ENCODE measurements at places on chromosomes 1 and 21.

DNA sequence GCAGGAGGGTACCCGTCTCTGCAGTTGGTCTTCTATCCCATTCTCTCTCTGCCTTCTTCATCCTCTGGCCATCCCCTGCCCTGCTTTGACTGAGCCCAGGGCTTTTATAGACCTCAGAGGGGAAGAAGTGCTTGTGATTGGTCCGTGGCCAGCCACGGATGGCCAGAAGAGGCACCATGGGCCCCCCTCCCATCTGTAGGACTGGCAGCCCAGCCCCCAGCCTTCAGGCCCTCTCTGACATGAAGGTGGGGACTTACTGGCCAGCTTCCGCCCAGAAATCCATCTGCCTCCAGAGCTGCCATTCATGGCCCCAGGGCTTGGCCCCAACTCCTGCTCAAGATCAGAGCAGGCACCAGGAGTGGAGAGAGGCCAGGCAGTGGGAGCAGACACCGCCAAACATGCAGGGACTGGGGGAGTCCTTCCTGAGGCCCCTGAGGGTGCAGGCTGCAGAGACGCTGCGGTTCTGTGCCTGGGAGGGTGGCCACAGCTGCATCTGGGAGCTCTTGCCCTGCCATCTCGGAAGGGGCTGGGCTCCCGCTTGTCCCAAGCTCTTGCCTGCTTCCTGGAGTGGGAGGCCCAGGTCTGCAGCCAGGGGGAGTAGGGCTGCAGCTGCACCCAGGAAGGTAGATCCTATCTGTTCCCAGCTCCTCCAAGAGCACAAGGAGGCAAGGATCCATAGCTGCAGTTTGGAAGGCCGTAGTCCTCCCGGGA is 698.6 kb upstream of the B3GALT2 start:
- DNase-seq: no peak

- no peak for DNase-seq
These were observed 30.3 kb downstream of the MAP3K21 start for GRCh38 chr1:233357595-233358397.

DNA sequence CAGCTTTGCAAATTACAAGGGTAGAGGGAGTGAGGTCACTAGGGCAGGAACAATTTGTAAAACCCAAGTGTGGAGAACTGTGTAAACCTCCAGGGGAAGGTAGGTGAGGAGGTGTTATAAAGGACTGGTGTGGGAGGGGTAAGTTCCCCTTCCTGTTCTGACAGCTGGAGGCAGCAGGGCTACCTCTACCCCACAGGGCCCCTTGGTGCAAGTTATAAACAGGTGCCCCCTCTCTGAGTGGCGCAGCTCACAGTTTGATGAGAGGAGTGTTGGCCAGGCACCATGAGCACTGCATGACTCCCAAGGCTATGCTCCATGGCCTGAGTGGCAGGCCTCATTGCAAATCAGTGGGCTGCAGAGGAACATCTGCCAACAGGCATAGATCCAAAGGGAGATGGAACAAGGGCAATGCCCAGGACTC is 41.0 kb downstream of the MFSD2A start:
- DNase-seq: no peak

DNA sequence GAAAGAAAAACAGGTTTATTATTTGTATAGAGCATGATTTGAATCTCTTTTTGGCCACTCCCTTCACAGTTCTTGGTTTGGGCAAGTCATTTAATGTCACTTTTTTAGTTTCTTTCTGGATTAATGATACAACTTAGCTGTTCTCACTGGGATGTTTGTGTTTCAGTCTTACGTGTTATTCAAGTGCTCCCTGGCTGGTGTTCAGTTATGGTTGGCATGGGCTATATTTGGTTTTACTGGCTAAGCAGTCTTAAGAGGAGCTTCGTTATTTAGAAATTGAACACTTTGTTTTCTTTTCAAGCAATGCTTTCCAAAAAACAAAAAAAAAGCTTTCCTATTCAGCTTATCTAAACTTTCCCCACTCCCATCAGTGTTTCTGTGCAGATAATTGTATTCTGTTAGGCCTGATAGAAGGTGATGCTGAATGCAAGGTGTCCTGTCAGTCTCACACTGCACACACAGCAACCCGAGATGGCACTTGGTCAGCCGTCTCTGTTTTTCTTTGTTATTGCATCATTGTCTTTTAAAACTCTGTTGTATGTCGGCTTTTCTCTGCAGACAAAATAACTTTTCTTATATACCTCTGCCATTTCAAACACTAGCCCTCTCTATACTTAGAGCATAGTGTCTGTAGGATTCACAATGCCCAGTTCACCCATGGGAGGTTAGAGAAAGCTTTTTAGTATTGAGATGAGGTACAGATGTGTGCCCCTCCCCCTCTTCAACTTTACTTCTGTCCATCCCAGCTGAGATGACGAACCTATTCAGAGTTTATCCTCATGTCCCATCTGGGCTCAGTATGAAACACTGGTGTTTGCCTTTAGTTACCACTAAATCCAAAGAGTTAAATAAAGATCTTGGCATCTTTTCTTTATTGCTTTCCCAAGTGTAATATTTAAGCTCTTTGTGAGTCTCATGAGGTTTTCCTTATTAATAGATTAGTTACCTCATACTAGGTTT is 80.2 kb downstream of the VPS13D start:
- DNase-seq: no peak

DNA sequence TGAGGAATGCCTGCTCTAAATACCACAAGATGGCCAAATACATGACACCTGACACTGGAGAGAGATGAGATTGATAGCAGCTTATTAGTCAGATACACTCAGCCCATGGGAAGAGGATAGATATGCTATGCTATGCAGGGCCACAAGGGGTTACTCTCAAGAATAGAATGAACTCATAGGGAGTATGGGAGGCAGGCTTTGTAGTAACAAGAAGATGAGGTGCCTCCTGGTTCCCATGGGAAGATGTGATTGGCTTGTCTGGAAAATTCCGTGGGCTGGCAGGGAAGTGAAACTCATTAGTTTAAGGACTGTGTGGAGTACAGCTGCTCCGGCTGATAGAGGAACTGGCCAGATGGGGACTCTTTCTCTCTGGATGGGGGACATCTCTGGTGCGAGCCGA is 16.5 kb downstream of the CCDC30 start:
- no peak for DNase-seq

DNA sequence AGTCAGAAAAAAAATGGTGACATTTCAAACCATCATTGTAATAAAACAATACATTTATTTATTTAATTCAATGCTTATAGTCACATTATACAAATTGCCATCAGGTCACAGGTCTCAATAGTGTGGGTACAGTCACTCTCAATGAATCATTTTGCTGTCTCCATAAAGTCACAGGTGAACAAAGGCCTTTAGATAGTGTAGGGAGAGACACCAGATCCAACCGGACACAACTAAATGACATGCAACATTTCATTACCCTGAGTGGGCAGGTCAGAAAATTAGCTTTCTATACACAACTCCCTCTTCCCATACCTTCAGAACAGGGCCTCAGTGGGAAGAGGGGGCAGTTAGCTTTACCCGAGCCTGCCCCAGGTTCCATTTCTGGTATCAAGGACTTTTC is 63.2 kb downstream of the STYXL2 start:
- no peak for DNase-seq

DNA sequence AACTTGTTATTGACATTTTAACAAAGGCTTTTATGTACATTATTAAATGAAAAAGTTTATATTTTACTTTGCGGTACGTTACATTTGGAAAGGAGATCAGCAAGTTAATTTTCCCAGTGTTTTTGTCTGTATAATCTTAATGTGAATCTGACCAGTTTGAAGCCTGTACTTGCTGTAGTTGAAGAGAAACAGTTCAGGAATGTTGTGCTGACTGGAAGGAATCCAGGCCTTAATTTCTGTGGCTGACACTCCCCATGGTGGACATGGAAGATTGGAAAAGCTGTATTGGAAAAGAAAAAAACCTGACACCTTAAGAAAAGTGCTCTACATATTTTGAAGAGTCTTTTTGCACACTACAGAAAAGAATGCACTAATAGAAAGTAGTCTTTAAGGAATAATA is 15.5 kb downstream of the LEPR start:
- DNase-seq: no peak

GRCh38 chr1:213761845-213762407 is 225.8 kb upstream of the PROX1 start:
- no peak for DNase-seq

- no peak for DNase-seq
These were observed 43.0 kb downstream of the MACO1 start for GRCh38 chr1:25473653-25474225.

DNA sequence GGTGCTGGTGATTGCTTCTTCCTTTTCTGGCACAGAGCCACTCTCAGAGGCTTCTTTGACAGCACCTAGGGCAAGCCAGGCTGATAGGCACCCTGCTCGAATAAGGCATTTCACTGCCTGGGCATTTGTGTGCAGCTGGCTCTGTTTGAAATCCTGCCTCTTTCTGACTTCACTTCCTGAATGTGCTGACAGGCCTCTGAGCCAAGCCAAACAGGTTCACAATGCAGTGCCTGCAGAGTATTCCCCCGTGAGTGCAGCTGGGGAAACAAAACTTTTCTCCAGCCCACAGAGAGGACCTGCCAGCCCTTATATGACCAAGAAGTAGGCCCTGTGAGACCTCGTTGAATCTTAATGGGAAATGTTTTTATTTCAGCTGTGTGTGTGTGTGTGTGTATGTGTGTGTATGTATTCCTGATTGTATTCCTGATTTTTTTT is 10.4 kb downstream of the JUN start:
- DNase-seq: peak; percentile 81

- no peak for DNase-seq
These were observed 2.3 kb upstream of the ITGA10 start for GRCh38 chr1:145912128-145912641.

- DNase-seq: no peak
These were observed 80.1 kb downstream of the DISP3 start for GRCh38 chr1:11558871-11559590.

- no peak for DNase-seq
These were observed 245.0 kb upstream of the OLFM3 start for GRCh38 chr1:102241431-102242338.

- no peak for DNase-seq
These were observed 75.0 kb upstream of the DPT start for GRCh38 chr1:168803806-168804510.

DNA sequence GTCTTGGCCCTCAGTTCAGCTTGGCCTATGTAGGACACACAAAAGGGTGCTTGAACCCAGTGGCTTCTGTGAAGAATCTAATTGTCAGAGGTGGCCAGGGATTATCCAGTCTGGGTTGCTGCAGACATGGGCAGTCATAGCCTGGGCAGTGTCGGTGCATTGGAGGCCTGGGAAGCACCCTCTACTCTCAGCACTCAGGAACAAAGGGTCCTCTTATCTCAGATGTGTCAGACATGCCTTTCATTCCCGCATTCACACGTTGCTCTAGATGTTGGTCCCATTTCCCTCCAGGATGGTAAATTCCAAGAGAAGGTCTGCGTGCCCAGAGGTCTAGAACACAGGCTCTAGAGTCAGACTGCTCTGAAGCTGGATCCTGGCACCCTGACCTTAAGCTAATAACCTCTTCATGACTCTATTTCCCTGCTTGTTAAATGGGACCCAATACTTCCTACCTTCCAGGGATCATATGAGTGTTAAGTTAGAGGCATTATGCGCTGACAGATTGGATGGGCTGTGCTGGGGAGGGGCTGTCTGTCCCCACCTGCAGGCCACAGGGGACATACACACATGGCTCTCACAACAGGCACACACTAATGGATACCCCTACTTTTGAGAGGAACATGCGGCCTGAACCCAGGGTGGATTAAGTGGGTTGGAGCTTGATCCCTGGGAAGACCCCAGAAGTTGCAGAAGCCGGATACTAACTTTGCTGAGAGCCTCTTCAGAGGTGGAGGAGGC is 16.5 kb upstream of the EDN2 start:
- DNase-seq: no peak

GRCh38 chr1:43273708-43274107 is 3.9 kb downstream of the TMEM125 start:
- no peak for DNase-seq

DNA sequence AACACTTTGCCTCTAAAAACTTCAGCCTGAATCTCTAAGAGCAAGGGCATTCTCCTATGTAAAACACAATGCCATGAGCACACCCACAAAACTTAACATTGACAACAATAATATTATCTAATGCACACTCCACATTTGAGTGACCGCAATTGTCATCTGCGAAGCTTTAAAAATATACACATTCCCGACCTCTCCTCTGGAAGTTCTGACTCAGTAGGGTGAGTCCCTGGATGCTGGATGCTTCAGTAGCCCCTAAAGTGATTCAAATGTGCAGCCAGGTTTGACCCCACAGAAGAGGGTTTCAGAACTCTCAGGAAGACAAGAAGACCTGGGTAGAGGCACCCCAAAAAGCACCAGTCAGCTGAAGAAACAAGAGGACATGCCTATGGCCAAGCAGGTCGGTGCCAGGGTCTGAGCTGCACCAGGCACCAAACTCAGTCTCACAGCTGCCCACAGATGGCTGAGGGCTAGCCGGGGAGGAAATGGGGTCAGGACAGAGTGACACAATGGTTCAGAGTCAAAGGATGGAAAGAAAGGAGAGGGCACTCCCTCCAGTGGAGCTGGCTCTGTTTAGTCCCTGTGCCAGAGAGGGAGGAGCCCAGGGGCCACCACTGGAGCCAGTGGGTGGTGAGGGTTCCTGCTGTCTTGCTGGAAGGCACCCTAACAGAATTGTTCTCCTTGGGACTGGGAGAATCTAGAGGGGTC is 17.4 kb downstream of the PIK3C2B start:
- no peak for DNase-seq

DNA sequence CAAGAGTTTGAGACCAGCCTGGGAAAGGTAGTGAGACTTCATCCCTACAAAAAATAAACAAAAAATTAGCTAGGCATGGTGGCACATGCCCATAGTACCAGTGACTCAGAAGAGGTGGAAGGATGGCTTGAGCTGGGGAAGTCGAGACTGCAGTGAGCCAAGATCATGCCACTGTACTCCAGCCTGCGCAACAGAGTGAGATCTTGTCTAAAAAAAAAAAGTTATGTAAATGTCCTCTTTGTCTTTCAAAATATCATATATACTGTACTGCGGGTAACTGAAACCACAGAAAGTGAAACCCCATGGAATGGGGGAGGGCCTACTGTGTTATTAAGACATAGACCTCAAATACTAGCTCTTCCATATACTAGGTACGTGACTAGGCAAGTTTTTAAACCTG is 20.8 kb downstream of the ACADM start:
- DNase-seq: no peak

- DNase-seq: no peak
These were observed 231.3 kb downstream of the FOXD2 start for GRCh38 chr1:47669081-47669585.

- no peak for DNase-seq
These were observed 110.1 kb downstream of the HMGB4 start for GRCh38 chr1:33973799-33974545.

- no peak for DNase-seq
These were observed 92.7 kb downstream of the MAB21L3 start for GRCh38 chr1:116203920-116204319.

GRCh38 chr1:215001419-215002021 is 81.0 kb upstream of the KCNK2 start:
- DNase-seq: no peak

Measured in NCI-H2081 treated with DMSO at 0.1 percent for 48 hours (cell line).